Activated T-helper 17 cell treated with anti-CD3 and anti-CD28 coated beads, Interleukin-2, amount 50 U/mL, for 72 hours (primary cell): ENCODE measurements at places on chromosomes 1 and 21.

DNA sequence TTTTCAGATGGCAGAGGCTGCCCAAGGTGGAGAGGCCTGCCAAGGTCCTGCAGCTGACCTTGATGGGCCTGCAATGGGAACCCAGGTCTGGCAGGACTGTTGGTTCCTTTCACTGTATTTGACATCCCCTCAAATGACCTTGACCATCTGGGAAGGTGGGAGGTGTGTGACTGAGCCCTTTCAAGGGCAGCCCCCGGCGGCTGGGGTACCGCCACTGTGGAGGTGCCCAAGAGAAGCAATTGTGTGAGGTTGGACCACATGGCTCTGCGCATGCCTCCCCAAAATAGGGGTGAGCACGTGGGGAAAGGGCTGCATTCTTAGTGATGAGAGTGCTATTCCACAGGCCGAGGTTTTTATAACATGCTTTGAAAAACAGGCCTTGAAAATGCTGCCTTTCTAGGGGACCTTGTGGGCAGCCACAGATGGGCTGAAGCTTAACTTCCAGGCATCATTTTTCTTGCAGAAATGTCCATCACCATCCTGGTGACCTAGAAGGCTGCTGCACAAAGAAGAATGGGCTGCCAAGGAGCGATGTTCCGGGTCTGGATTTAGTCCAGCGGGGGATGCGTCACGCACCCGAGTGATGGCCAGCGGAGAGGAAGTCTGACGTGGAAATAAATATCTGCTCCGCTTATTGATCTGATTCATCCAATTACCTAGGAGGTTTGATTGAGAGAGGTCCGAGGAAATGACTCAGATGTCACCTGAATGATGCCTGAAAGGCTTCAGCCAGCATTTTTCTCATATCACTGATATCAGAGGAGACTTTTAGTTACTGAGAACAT, 16.5 kb upstream of the UTS2 start:
- no peak overlapping the region for H3K4me3 ChIP-seq
- H3K27ac ChIP-seq: no peak overlapping the region
- no peaks in the 10 kb centered on the region for H3K4me1 ChIP-seq
- ATAC-seq: no peak
- peaks cover 3% of the 10 kb centered on the region for H3K27me3 ChIP-seq

- H3K4me1 ChIP-seq: no peaks in the 10 kb centered on the region
- no peak overlapping the region for H3K4me3 ChIP-seq
- H3K36me3 ChIP-seq: peaks cover 49% of the 10 kb centered on the region
- ATAC-seq: no peak
Measured at GRCh38 chr1:19752083-19752696, 47.5 kb downstream of the TMCO4 start.

GRCh38 chr21:18550361-18550760, 146.8 kb upstream of the TMPRSS15 start:
- H3K27ac ChIP-seq: no peak overlapping the region
- no peaks in the 10 kb centered on the region for H3K27me3 ChIP-seq
- no peaks in the 10 kb centered on the region for H3K4me1 ChIP-seq
- no peak for ATAC-seq

- peak overlapping the region; percentile 60 for H3K27ac ChIP-seq
- ATAC-seq: peak; percentile 64
Measured at GRCh38 chr1:8858112-8858668, 20.3 kb downstream of the ENO1 start.

GRCh38 chr1:59128239-59128736, 168.6 kb upstream of the FGGY start:
- H3K27ac ChIP-seq: no peak overlapping the region
- H3K27me3 ChIP-seq: peaks cover 28% of the 10 kb centered on the region
- no peak for ATAC-seq
- H3K36me3 ChIP-seq: no peaks in the 10 kb centered on the region

- peaks cover 47% of the 10 kb centered on the region for H3K36me3 ChIP-seq
- H3K4me3 ChIP-seq: no peak overlapping the region
- ATAC-seq: no peak
- no peak overlapping the region for H3K27ac ChIP-seq
Measured at GRCh38 chr1:180402001-180402400, 100.4 kb downstream of the ACBD6 start.

GRCh38 chr1:193456811-193457280, 270.4 kb upstream of the B3GALT2 start:
- peaks cover 34% of the 10 kb centered on the region for H3K36me3 ChIP-seq
- H3K4me3 ChIP-seq: no peak overlapping the region
- H3K27me3 ChIP-seq: no peaks in the 10 kb centered on the region
- no peak overlapping the region for H3K27ac ChIP-seq

GRCh38 chr1:63126104-63126503, 196.3 kb upstream of the FOXD3 start:
- peaks cover 19% of the 10 kb centered on the region for H3K27me3 ChIP-seq
- H3K36me3 ChIP-seq: no peaks in the 10 kb centered on the region
- peaks cover 4% of the 10 kb centered on the region for H3K4me1 ChIP-seq

GRCh38 chr1:15088281-15088971, 65.1 kb upstream of the TMEM51 start:
- H3K4me3 ChIP-seq: no peak overlapping the region
- H3K27me3 ChIP-seq: peaks cover 7% of the 10 kb centered on the region
- no peak for ATAC-seq
- H3K27ac ChIP-seq: no peak overlapping the region
- no peaks in the 10 kb centered on the region for H3K36me3 ChIP-seq

GRCh38 chr1:184875218-184875617, 99.1 kb downstream of the NIBAN1 start:
- no peak overlapping the region for H3K27ac ChIP-seq
- no peaks in the 10 kb centered on the region for H3K27me3 ChIP-seq
- ATAC-seq: no peak
- H3K4me1 ChIP-seq: peaks cover 14% of the 10 kb centered on the region
- peaks cover 63% of the 10 kb centered on the region for H3K36me3 ChIP-seq

- H3K4me3 ChIP-seq: no peak overlapping the region
- H3K4me1 ChIP-seq: no peaks in the 10 kb centered on the region
- no peaks in the 10 kb centered on the region for H3K27me3 ChIP-seq
- no peaks in the 10 kb centered on the region for H3K36me3 ChIP-seq
- peak; percentile 44 for ATAC-seq
Measured at GRCh38 chr1:12553963-12554362, 64.0 kb downstream of the DHRS3 start.

GRCh38 chr21:34595457-34595856, 19.5 kb downstream of the RCAN1 start:
- no peaks in the 10 kb centered on the region for H3K36me3 ChIP-seq
- H3K27ac ChIP-seq: no peak overlapping the region
- no peak for ATAC-seq

DNA sequence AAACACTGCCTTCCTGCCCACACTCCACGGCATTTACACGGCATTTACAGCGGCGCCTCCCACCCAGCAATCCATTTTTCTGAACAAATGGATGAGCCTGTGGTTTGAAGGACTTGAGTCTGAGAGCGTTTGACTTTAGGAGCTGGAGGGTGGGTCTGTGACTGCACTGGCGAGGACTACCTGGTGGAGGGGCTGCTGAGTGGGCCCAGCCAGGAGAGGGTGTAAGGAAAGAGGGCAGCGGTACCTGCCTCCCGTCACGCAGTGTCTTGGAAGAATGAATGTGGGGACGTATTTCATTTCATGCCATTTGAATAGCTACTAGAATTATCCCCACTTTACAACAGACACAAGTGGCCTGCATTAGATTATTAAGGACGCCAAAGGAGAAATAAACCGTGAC, 62.9 kb downstream of the B3GALT5 start:
- ATAC-seq: no peak
- H3K4me1 ChIP-seq: peaks cover 5% of the 10 kb centered on the region
- H3K27ac ChIP-seq: no peak overlapping the region
- no peaks in the 10 kb centered on the region for H3K36me3 ChIP-seq
- H3K27me3 ChIP-seq: peaks cover 19% of the 10 kb centered on the region
- H3K4me3 ChIP-seq: no peak overlapping the region

DNA sequence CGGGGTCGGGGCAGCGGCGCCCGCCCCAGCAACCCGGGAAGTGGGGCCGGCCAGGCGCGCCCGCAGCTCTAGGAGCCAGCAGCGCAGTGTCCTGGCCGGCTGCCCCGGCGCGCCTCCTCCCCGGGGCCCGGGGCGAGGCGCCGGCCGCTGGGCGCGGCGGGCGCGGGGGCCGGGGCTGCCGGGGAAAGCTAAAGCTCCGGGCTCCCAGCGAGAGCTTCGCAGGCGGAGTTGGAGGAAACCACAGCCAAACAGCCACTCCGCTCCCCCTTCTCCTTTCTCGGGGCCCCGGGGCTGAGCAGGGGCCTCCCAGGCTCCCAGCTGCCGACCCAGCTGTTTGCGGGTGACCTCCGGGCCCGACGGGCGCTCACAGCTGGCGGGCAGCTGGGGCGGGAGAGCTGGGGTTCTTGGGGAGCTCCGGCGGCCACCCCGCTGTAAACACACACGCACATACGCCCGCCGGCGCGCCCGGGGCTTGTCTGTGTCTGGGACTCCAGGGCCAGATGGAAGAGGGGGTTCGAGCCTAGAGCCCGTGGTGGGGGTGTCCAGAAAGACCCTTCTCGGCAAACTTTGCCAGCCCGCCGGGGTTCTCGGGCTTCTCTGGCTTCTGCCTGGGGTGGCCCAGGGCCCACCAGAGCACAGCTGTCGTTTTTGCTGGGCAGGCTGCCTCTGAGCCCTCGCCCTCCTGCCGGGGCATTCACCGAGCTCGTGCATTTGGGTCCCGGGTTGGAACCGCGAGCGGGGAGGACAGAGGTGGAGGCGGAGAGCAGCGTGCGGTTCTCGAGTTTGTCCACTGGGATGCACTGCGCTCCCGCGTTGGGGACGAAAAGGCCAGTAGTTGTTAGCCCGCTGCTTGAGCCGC, 1.5 kb downstream of the AJAP1 start:
- ATAC-seq: no peak
- H3K27ac ChIP-seq: no peak overlapping the region
- H3K36me3 ChIP-seq: no peaks in the 10 kb centered on the region
- no peak overlapping the region for H3K4me3 ChIP-seq

DNA sequence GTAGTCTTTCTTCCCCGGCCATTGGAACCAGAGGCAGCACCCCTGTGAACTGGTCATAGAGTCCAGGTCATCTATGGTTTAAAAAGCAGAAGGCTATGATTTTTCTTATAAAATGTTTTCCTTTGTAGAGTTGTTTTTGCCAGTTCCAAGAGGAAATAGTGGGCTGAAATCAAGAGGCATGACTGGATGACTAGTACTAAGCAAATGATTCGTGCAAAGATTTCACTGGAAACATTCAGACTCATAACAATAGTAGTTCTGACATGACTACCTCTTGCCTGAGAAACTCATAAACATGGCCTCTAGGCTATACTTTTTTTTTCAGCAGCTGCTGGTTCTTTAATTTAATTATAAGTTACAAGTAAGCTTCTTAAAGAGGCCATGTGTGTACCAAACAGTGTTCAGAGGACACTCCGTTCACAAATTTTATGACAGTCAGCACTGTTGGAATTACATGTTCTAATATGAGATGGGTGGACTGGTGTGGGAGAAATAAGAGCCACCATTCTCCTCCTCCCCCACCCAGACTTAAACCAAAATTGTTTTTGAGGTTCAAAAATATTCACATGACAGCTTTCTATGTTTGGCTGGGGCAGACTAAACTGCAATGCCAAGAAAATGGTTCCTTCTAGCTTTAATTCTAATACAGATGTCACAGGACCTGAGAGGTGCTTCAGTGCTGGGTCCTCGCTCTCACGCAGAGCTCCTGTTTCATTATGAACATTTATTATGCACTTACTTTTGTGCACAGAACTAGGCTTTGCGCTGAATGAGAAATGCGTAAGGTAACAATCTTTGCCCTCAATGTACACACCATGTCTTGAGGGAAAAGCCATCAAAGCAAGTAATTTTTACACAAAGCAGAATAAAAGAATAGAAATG, 147.5 kb downstream of the ZC3H11B start:
- peak overlapping the region; percentile 46 for H3K4me3 ChIP-seq
- ATAC-seq: peak; percentile 79
- peaks cover 4% of the 10 kb centered on the region for H3K27me3 ChIP-seq
- H3K36me3 ChIP-seq: no peaks in the 10 kb centered on the region
- peak overlapping the region; percentile 87 for H3K27ac ChIP-seq

GRCh38 chr1:53568540-53568939, 109.3 kb downstream of the DMRTB1 start:
- no peaks in the 10 kb centered on the region for H3K4me1 ChIP-seq
- no peaks in the 10 kb centered on the region for H3K36me3 ChIP-seq
- no peak for ATAC-seq
- H3K27me3 ChIP-seq: peaks cover 30% of the 10 kb centered on the region

GRCh38 chr1:70517444-70517843, 106.4 kb downstream of the CTH start:
- no peak overlapping the region for H3K4me3 ChIP-seq
- H3K27me3 ChIP-seq: no peaks in the 10 kb centered on the region
- ATAC-seq: no peak
- H3K36me3 ChIP-seq: no peaks in the 10 kb centered on the region

DNA sequence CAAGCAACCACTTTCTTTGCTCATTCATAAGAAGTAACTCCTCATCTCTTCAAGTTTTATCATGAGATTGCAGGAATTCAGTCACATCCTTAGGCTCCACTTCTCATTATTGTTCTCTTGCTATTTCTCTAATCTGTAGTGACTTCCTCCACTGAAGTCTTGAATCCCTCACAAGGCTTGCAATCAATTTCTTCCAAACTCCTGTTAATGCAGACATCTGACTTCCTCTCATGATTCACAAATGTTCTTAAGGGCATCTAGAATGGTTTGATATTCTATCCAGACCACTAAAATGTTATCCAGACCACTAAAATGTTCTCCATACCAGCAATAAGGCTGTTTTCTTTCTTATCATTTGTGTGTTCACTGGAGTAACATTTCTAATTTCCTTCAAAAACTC, 528.1 kb downstream of the DPYD start:
- no peaks in the 10 kb centered on the region for H3K36me3 ChIP-seq
- no peak for ATAC-seq
- no peaks in the 10 kb centered on the region for H3K27me3 ChIP-seq
- no peak overlapping the region for H3K4me3 ChIP-seq

- no peaks in the 10 kb centered on the region for H3K4me1 ChIP-seq
- peaks cover 57% of the 10 kb centered on the region for H3K27me3 ChIP-seq
- no peaks in the 10 kb centered on the region for H3K36me3 ChIP-seq
- H3K4me3 ChIP-seq: peak overlapping the region; percentile 61
- no peak overlapping the region for H3K27ac ChIP-seq
Measured at GRCh38 chr1:115839029-115839678, 1.8 kb downstream of the NHLH2 start.

GRCh38 chr21:33397717-33398116, 5.5 kb upstream of the IFNGR2 start:
- H3K4me1 ChIP-seq: peaks cover 3% of the 10 kb centered on the region
- no peak overlapping the region for H3K27ac ChIP-seq
- no peak for ATAC-seq
- H3K27me3 ChIP-seq: peaks cover 4% of the 10 kb centered on the region
- H3K4me3 ChIP-seq: no peak overlapping the region
- no peaks in the 10 kb centered on the region for H3K36me3 ChIP-seq
